Airway epithelial cell (primary cell): ENCODE measurements at places on chromosomes 4 and X. TPM values are rescaled to one million over a fixed set of nuclear protein-coding genes. Genes with fewer than 3 reads are reported as not detected.

The FAM149A gene
- 1.3 and 2.4 TPM in 2 replicates for total RNA-seq

The NRK gene
- total RNA-seq = 0.35 and 1.6 TPM in 2 replicates

The NIPAL1 gene
- total RNA-seq = 9.6 and 13.0 TPM in 2 replicates

The GC gene
- not detected in 2 replicates for total RNA-seq

The FUNDC2 gene
- 32.9 and 50.9 TPM in 2 replicates for total RNA-seq

The SPANXN5 gene
- total RNA-seq = not detected in 2 replicates

The SSX1 gene
- not detected in 2 replicates for total RNA-seq

The SPARCL1 gene
- total RNA-seq = not detected in 2 replicates

The ADGRG4 gene
- total RNA-seq = not detected in 2 replicates

The LIMCH1 gene
- total RNA-seq = 2.4 and 3.6 TPM in 2 replicates

The CSAG3 gene
- not detected in 2 replicates for total RNA-seq

The CTAG1B gene
- not detected in 2 replicates for total RNA-seq

The ANTXR2 gene
- total RNA-seq = 11.8 and 14.2 TPM in 2 replicates

The FGFBP2 gene
- not detected in 2 replicates for total RNA-seq

The VEGFD gene
- total RNA-seq = 0.07 TPM in 1 of 2 replicates, not detected in the other

The TEC gene
- total RNA-seq = 0.35 and 0.51 TPM in 2 replicates

The TKTL1 gene
- total RNA-seq = not detected in 2 replicates

The GAGE12E gene
- not detected in 2 replicates for total RNA-seq

The HELT gene
- not detected in 2 replicates for total RNA-seq

The DDIT4L gene
- total RNA-seq = 0.07 and 0.14 TPM in 2 replicates

The GUCY1B1 gene
- 3.9 TPM in 2 replicates for total RNA-seq

The YY2 gene
- total RNA-seq = 0.74 and 0.78 TPM in 2 replicates

The SOWAHB gene
- total RNA-seq = 17.3 and 21.4 TPM in 2 replicates

The CT45A1 gene
- not detected in 2 replicates for total RNA-seq

The PRKX gene
- total RNA-seq = 14.9 and 28.3 TPM in 2 replicates

The MMRN1 gene
- total RNA-seq = not detected in 2 replicates

The GLRB gene
- 0.42 and 0.78 TPM in 2 replicates for total RNA-seq
